ENCODE measurements at places on chromosomes 3 and 15.

- DNase-seq = peak; percentile 84
These were observed 158.7 kb upstream of the SLCO3A1 start for GRCh38 chr15:91694831-91695210.

DNA sequence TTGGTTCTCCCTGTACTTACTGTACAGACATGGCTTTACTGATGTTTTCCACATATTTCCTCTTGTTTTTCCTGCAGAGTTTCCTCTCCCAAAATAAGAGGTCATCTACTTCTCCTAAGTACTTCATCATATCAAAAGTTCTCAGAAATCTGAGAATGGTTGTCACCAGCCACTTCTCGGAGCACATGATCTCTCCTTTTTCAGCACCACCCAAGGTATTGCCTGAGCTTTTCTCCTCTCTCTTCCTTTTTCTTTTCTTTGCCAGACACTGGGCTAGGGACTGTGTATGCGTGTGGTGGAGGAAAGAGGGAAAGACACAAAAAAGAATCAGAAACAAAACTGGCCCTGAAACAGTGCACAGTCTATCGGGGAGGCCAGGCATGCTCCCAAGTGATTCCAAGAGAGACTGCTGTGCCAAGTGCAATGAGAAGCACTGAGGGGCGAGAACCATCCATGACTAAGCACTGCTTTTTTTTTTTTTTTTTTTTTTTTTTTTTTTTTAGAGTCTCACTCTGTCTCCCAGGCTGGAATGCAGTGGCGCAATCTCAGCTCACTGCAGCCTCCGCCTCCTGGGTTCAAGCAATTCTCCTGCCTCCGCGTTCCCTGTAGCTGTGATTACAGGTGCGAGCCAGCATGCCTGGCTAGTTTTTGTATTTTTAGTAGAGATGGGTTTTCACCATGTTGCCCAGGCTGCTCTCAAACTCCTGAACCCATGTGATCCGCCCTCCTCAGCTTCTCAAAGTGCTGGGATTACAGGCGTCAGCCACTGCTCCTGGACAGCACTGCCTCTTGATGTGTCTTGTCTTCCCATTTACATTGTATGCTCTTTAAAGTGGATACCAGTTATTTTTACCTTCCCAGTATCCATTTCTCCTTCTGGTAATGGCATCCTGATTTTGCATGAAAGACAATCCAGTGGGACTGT lies 194.0 kb upstream of the FEZF2 start:
- no peak for DNase-seq

DNA sequence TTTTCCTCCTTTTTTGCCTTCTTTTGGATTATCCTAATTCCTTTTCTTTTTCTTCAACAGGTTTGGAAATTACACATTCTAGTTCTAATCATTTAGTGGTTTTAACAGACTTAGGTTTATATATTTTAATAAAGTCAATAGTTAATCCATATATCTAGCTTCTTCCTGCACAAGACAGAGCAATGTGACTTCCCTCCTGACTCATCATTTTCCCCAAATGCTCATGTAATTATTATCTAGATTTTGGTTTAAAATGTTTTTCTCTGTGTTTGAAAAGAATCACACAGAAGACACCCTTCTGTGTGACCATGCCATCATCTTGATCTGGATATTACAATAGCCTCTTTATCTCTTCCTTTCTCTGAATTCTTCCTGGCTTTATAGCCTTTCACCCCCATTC lies 28.6 kb upstream of the SSR3 start:
- DNase-seq = no peak

- no peak for DNase-seq
These were observed 112.7 kb downstream of the RAB11A start for GRCh38 chr15:65981837-65982626.

DNA sequence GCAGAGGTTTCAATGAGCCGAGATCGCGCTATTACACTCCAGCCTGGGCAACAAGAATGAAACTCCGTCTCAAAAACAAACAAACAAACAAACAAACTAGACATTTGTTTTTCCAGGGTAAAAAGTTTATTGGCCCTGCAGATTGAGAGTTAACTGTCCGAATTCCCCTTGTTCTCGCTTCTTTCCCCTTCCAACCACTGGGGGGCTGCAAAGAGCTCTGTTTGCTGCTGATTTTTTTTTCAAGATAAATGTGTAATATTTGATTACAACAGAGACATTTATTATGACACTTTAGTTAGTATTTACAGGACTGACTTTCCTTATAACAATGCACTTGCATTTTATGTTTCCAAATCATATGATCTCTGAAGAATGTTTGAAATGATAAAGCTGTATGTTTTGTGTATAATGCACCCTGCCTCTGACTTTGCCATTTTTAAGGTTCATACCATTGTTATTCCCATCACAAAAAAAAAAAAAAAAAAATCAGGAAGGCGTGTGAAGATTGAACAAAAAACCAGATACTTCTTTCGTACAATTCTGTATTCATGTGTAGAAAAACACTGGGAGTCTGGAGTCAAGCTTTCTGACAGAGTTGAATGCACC lies 2.8 kb downstream of the CLSTN2 start:
- peak; percentile 52 for DNase-seq

DNA sequence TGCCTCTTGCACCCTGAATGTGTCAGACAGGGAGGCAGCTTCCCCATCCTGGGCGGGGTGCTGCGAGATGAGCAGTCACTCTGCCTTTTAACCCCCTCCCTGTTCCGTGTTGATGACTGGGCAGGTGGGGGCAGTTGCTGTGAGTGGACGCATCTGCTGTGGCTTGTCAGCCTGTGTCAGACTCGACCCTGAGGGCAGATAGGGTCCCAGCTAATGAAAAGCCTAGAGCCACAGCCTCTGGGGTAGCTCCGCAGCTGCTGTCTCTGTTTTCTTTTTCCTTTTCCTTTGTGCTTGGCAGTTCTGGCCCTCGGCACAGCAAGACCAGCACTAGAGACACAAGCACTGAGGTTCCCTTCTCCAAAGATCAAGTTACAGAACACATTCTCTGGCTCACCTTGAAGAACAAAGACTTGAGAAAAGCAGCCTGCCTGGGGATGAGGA lies 43.0 kb upstream of the GLCE start:
- DNase-seq = peak; percentile 53

DNA sequence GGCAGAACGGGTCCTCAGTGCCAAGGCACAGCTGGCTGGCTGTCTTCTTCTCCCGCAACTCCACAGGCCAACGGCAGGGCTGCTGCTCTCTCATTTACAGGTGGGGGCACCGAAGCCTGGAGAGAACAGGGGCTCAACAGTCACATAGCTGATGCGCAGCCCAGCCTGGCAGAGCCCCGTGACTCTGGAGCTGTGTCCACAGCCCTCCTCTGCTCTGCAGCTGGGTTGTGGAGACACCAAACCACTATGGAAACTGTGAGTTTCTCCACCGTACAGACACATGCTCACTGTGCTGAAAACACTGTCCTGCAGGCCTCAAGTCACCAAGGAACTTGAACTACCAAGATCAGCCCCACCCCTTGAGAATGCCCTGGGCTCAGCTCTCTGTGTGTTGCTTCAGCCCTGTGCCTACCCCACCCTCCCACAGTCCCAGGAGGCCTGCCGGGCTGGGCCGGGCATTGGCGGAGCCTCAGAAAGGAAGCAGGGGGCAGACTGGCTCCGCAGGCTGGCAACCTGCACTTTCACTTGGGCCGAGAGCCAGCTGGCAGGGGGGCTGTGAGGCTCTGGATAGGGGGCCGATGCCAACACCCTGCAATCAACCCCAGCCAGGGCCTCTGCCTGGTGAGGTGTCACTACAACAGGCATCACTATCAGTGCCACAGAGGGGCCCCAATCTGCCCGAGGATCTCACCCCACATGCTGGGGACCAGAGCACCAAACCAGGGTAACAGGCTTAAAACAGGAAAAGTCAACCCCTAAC lies 113.7 kb upstream of the RPL32 start:
- DNase-seq = peak; percentile 87

GRCh38 chr3:172711454-172711795 lies 558 bp upstream of the NCEH1 start:
- no peak for DNase-seq

GRCh38 chr3:79314544-79314943 lies 453.3 kb downstream of the ROBO1 start:
- DNase-seq = no peak

- DNase-seq = no peak
These were observed 162.4 kb upstream of the CFAP20DC start for GRCh38 chr3:59212128-59212779.

DNA sequence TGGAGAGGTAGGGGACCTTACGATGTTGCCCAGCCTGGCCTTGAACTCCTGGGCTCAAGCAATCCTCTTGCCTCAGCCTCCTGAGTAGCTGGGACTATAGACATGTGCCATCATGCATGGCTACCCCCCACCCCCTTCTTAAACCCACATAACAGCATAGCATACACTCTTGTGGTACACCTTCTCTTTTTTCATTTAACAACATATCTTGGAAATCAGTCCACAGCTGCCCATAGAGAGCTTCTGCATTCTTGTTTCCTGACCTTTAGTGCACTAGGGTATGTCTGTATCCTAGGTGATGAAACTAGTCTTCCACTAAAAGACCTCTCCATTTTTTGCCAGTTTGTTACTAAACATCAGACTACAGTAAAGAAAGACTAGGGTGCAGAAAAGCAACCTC lies 33.0 kb downstream of the SLC28A1 start:
- no peak for DNase-seq

- DNase-seq = no peak
These were observed 39.5 kb upstream of the SMAD6 start for GRCh38 chr15:66662522-66662921.

GRCh38 chr3:72436863-72437592 lies 411.2 kb downstream of the SHQ1 start:
- no peak for DNase-seq

- DNase-seq = no peak
These were observed 26.8 kb downstream of the STARD5 start for GRCh38 chr15:81297147-81297572.

GRCh38 chr3:152155246-152156020 lies 113.3 kb upstream of the MBNL1 start:
- no peak for DNase-seq

DNA sequence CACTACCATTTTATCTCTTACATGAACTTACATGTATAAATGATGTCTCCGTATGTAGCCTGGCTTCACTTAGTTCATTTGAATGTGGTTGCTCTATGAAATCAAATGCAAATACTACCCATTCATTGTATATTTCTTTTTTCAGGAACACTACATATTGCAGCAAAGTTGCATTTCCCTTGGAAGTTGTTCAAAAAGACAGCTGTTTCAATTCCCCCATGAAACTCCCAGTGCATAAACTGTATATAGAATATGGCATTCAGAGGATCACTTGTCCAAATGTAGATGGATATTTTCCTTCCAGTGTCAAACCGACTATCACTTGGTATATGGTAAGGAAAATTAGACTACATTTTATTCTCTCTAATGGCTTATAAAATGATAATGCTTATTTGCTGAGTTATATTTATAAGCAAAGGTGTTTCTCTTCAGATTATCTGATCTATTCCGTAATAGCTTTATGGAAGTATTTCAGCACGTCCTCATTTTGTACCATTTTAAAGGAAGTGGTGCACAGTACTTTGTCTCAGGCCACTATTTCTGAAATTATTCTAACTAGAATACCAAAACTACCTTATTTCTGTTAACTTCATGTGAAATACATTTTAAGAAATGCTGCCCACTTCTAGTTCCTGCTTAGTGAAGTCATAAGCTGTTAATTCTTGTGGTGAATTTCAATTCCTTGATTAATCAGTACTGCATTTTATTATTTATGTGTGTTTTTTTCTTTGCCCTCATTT lies 95.1 kb downstream of the IL1RAP start:
- DNase-seq = no peak

DNA sequence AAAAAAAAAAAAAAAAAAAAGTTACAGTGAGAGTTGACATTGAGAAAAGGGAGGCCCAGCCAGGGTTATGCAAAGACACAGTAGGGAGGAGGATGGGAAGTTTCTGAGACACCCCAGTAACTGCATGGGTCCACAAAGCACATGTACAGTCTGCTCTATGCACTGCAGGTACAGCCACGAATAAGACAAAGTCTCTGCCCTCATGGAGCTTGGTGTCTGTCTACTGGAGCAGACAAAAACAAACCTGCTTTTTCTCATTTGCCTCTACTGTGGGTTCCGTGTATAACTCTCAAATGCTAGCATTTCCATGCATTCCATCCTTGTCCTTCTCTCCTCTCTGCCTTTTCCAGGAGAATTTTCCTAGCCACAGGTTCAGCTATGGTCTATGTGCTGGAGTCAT lies 107.4 kb downstream of the UBE3A start:
- DNase-seq = no peak

All from femur (tissue), 1 donor.